ENCODE measurements at places on chromosomes 1 and 21.

DNA sequence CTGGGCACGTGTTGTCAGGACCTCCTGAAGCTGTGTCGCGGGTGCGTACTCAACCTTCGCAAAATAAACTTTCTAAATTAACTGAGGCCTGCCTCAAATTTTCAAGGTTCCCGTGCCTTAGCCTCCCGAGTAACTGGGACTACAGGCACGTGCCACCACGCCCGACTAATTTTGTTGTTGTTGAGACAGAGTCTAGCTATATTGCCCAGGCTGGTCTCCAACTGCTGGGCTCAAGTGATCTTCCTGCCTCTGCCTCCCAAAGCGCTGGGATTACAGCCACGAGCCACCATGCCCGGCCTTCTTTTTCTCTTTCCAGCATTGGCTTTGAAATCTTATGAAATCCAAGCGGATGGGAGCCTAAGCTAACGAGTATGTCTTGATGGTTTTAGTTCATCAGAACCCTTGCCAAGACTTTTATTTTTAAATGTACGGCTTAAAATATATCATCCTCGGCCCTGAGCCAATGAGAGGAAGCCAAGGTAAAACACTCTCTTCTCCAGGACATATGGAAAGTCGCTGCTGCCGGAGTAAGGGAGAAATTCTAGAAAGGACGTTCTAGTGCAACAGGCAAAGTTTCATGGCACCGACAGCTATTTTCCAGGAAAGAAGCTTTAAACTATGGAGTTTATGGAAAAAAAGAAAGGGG is 12.7 kb upstream of the ERVH48-1 start:
- no peak for DNase-seq

- no peak for DNase-seq
These were observed 163.3 kb downstream of the PIK3R3 start for GRCh38 chr1:45968941-45969666.

DNA sequence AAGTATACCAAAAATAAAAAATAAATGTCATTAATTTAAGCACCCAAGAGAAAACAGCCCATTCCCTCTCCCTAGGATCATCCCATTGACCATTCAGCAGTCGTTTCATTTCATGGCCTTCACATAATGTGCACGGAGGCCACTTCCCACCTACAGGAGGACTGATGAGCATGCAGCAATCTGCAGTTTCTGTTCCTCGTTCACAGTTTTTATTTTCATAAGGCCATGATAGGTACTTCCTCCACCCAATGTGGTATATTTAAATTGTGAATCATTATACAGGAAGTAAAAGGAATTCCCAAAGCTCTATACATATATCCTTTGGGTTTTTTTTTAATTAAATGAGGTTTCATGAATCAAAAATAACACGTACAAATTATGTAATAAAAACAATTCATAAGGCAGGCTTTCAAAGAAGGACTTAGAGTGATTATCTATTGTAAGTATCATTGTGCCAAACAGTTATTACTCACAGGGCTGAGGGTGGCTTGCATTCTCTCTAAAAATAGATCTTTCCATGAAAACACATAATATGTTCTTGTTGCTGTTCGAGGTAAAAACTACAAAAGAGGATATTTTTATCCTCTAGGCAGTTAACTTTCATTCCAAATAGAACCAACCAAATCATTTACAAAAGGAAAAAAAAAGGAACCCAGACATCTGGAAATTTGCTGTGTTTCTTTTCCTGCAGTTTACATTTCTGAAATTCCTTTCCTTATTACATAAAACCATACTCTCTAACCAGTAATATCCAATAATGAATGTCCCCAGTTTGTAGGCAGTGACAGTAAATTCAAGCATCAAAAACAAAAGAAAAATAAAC is 27.5 kb upstream of the SLC44A3 start:
- DNase-seq = peak; percentile 33

DNA sequence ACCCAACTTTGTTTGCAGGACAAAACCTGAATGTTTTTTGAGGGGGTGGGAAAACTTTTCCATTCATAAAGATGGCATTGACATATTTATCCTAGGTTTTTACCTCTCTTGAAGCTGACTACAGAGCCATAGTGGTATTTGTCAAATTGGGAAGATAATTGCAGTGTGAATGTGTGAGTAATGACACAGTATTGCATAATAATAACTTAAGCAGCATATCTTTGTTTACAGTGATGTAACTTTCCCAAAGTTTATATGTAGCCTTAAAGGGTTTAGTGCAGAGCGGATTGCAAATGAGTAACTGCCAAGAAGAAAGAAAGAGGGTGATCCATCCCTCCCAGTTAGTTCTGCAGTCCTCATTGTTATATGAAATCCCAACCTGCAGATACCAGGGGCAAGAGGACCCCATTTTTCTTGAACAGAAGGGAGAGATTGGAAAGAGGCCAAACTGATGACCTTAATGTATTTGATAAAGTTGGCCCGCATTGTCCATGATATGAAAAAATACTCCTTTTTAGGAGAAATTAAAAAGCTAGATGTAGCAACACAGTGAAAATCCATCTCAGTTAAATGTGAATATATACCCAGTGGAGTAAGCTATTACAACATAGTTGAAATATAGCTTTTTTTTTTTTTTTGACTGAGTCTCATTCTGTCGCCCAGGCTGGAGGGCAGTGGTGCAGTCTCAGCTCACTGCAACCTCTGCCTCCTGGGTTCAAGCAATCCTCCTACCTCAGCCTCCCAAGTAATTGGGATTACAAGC is 23.7 kb upstream of the NFIA start:
- DNase-seq = no peak

DNA sequence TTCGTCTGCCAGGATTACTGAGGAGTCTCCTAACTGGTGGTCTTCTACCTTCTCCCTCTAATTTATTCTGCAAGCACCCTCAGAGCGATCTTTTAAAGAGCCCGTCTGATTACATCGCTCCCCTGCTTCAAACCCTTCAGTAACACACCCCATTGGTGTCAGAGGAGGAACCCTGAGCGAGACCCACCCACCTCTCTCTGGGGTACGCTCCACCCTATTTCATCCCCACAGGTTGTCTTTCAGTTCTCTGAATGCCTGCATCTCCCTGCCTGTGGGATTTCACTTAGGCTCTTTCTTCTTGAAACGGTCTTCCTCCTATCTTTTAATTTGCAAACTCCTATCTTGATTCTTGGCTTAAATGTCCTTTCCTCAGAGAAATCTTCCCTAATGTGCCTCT is 39.4 kb downstream of the C1orf21 start:
- DNase-seq = no peak

- DNase-seq = no peak
These were observed 768.4 kb downstream of the LTN1 start for GRCh38 chr21:28224191-28224726.

GRCh38 chr21:36129219-36129618 is 5.7 kb upstream of the CBR3 start:
- no peak for DNase-seq

GRCh38 chr1:2104621-2105427 is 54.6 kb downstream of the PRKCZ start:
- no peak for DNase-seq

- DNase-seq = no peak
These were observed 79.3 kb downstream of the ADARB1 start for GRCh38 chr21:45153358-45154318.

DNA sequence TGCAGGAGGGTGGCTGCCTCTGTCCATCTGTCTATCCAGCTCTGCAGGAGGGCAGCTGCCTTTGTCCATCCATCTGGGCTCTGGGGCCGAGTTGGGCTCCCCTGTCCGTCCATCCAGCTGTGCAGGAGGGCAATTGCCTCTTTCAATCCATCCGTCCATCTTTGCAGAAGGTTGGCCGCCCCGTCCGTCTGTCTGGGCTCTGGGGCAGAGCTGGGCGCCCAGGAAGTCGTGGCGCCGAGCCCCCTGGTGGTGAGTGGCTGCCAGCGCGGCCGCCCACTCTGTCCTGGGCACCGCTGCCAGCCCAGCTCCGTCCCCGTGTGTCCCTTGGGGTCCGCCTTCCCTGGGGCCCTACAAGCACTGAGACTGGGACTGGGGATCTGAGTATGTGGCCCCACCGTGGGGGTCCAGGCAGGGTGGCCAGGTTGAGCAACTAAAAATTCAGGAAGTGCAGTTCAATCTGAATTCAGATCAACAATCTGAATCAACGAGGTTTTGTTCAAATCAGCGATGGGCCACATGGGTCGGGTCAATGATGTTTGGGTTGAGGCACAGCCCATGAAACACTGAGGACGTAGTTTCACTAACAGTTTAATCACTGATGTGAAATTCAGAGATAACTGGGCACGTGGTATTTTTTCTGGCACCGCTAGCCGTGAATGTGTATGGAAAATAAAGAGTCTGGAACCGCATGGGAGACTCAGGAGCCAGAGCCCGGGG is 99.1 kb upstream of the ACTRT2 start:
- peak; percentile 12 for DNase-seq

- no peak for DNase-seq
These were observed 19.0 kb downstream of the CDC42 start for GRCh38 chr1:22071511-22071910.
